ENCODE measurements at places on chromosomes 11 and 22. TPM values are rescaled to one million over a fixed set of nuclear protein-coding genes. Genes with fewer than 3 reads are reported as not detected.
A peak's percentile ranks its signal among the peaks of the same experiment; 100 is the strongest.

TUT1 gene
- 13.7 TPM for total RNA-seq

CDC45 gene
- total RNA-seq: 0.76 TPM

GRCh38 chr11:60995798-60996197, 24.3 kb downstream of the CD6 start:
- no peak for DNase-seq

- no peak for DNase-seq
These were observed 86.9 kb downstream of the LDLRAD3 start for GRCh38 chr11:36030731-36031281.

GRCh38 chr11:60910281-60910687, 3.7 kb upstream of the TMEM109 start:
- peak; percentile 68 for DNase-seq

GRCh38 chr11:65468874-65469333, 29.9 kb upstream of the MALAT1 start:
- DNase-seq: no peak

DNA sequence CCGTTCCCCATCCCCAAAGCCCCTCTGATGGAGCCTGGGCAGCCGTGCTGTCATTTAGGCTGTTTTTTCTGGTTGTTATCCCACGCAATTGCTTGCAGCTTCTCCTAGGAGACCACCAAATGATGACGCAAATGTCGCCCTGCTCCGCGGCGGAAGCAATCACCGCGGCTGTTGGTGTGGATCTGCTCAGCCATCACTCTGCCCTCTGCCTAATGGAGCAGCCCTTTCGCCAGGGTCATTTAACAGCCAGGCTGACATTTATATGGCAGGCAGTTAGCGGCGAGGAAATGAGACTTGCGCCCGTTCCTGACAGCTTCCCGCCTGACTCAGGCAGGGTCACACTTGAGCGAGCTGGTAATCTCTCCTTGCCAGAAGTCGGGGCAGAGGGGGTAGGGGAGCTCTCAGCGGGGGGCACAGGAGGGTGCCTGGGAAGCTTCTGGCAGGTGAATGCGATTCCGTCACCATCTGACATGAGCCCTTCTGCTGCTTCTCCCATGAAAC, 97.9 kb upstream of the RTL6 start:
- DNase-seq: no peak
